ENCODE measurements at places on chromosomes 2 and 18. TPM values are rescaled to one million over a fixed set of nuclear protein-coding genes. Genes with fewer than 3 reads are reported as not detected.

PLCL1 gene
- total RNA-seq = not detected

REG3G gene
- not detected for total RNA-seq

LCT gene
- 0.05 TPM for total RNA-seq

ASAP2 gene
- total RNA-seq = 35.8 TPM

DCDC2C gene
- total RNA-seq = 0.36 TPM

TMEM178A gene
- 0.14 TPM for total RNA-seq

SIX3 gene
- 0.57 TPM for total RNA-seq

CTNNA2 gene
- 0.25 TPM for total RNA-seq

SP140 gene
- 0.28 TPM for total RNA-seq

AKAIN1 gene
- total RNA-seq = not detected

CYS1 gene
- 0.99 TPM for total RNA-seq

CCDC141 gene
- not detected for total RNA-seq

MYO1B gene
- 72.4 TPM for total RNA-seq

PLGLB1 gene
- 1.1 TPM for total RNA-seq

GKN2 gene
- 3.5 TPM for total RNA-seq

ECEL1 gene
- 0.37 TPM for total RNA-seq

DPYSL5 gene
- total RNA-seq = 5.9 TPM

IL1B gene
- 0.18 TPM for total RNA-seq

POTEF gene
- not detected for total RNA-seq

ALK gene
- total RNA-seq = not detected

NOSTRIN gene
- total RNA-seq = 1.6 TPM

ALPI gene
- total RNA-seq = not detected

FAM110C gene
- 0.06 TPM for total RNA-seq

RRM2 gene
- 195 TPM for total RNA-seq

ALLC gene
- 0.06 TPM for total RNA-seq

TCF23 gene
- not detected for total RNA-seq

ABCG8 gene
- not detected for total RNA-seq

DNAJC5G gene
- total RNA-seq = not detected

CYTIP gene
- not detected for total RNA-seq

SERPINB3 gene
- 0.26 TPM for total RNA-seq

SERPINB8 gene
- total RNA-seq = 12.5 TPM

MAP3K19 gene
- total RNA-seq = not detected

MPP4 gene
- 0.14 TPM for total RNA-seq

EN1 gene
- total RNA-seq = 1.1 TPM

VWC2L gene
- total RNA-seq = not detected

FEV gene
- not detected for total RNA-seq

KCNF1 gene
- total RNA-seq = 42.7 TPM

TWIST2 gene
- 18.6 TPM for total RNA-seq

UGT1A6 gene
- 0.81 TPM for total RNA-seq

LRATD1 gene
- 0.03 TPM for total RNA-seq

LRRC30 gene
- not detected for total RNA-seq

RUFY4 gene
- total RNA-seq = not detected

PCARE gene
- not detected for total RNA-seq

OTX1 gene
- 3.5 TPM for total RNA-seq

HOXD1 gene
- 0.20 TPM for total RNA-seq

INHA gene
- total RNA-seq = 0.20 TPM

CCDC178 gene
- total RNA-seq = not detected

DGUOK gene
- total RNA-seq = 152 TPM

Data from A549 treated with CpdA at 1 μM for 4 hours (cell line).